C1 segment of cervical spinal cord (tissue), 14 donors: ENCODE measurements at places on chromosomes 16 and 17.
A peak's percentile ranks its signal among the peaks of the same experiment; 100 is the strongest.

- DNase-seq: no peak
These were observed 24.0 kb downstream of the GSG1L start for GRCh38 chr16:28039493-28039892.

DNA sequence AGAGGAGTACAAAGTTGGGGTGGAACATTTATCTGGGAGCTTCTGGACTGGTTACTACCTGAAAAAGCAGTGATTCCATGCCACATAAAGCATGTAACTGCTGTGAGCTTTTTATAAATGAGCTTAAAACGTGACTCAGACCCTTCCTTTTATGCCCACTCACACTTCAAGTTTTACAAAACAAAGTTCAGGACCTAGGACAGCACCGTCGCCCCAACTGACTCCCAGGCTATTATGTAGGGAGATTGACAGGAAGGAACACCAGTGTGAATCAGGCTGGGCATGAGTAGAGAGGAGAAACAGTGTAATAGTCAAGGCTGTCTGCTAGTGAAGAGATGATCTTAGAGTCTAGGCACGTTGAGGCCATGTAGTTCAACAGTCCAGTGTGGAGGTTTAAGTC is 91.6 kb upstream of the DNAH9 start:
- no peak for DNase-seq

GRCh38 chr16:72739577-72739976 is 308.4 kb downstream of the ZFHX3 start:
- no peak for DNase-seq

DNA sequence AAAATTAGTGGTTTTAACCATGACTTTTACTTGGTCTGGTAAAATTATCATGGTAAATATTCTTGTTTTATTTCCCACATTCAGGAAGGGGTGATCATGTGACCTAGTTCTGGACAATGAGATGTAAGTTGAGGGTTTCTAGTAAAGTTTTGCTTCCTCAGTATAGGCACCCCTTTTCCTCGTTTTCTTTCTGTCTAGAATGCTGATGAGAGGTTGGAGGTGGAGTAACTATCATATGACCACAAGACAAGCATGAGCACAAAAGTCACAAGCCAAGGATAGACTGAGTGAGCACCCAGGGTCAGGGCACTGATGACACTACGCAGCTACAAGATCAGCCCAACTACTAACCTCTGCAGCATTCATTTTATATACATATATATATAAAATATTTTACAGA is 53.9 kb downstream of the MYO1D start:
- no peak for DNase-seq

- DNase-seq: no peak
These were observed 123.5 kb upstream of the CACNG5 start for GRCh38 chr17:66711401-66711800.

- no peak for DNase-seq
These were observed 4.0 kb downstream of the NUPR1 start for GRCh38 chr16:28534542-28535373.

DNA sequence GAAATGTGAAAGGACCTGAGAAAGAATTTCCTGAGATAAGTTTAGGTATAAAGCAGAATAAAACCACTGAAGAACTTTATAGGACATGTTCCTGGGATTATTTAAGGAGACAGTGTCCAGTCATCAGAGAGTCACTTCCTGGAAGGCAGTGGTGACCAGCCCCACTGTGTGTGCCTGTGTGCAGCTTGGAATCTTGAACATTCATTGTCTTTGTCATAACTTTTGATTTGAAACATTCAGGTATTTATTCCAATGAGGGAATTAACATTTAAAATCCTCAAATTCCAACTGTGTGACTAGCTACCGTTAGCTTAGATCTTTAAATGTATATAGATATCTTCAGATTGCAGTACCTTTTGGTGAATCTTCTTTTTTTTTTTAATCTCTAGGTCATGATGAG is 61.7 kb upstream of the MRC2 start:
- no peak for DNase-seq

- no peak for DNase-seq
These were observed 2.8 kb upstream of the PMFBP1 start for GRCh38 chr16:72174726-72175125.

- no peak for DNase-seq
These were observed 14.1 kb downstream of the SPG7 start for GRCh38 chr16:89522287-89522686.

DNA sequence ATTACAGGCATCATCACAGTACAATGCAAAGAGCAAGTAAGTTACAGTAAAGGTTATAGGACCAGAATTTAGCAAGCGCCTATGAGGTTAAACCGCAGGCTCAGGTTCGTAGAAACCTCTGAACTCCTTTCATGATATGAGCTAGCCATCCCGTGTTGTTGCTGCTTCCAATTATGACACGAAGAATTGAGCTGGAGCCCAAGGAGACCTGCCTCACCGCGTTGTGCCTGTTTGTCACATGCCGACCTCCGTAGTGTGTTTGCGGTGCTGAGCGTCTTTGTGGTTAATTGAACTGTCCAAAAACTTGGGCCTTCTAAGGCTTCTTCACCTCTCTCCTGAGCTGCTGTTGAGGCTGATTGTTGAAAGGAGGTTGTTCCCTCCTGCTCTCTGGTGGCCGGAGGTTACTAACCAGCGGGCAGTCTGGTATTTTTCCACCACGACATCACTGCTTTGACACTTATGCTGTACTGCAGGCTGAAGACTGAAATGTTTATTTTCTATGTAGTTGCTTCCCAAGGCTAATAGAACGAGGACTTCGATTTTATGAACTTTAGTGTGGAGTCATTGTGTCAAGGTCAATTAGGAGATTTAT is 67.5 kb downstream of the SEC14L1 start:
- DNase-seq: no peak

DNA sequence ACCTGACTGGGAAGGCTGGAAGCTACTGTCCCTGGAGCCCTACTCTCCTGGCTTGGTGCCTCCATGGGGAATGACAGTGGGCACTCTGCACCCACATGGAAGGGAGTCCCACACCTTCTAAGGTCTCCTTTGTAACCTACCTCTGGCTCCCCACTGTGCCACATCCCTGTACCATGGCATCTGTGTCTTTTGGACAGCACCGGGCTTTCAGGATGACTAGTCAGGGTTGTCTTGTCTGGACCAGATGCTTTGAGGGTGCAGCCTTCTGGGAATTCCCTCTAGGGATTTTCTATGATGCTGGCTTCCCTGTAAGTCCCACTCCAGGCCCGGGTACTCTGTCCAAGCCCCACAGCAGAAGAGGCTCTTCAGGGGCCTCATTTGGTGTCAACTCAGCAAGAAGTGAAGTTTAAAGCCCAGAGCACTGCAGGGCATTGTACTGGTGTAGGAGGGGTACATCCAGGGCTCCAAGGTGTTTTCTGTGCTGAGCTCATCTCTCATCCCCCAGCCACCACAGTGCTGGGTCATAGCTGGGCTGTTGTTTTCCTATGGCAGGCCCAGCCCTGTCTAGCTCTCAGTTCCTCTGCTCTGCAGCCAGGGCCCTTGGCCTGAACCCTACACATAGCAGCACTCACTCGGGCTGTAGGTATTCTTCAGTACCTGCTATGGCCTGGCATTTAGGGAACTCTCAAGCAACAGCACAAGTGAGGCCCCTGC is 255.3 kb downstream of the CPPED1 start:
- no peak for DNase-seq

- DNase-seq: no peak
These were observed 10.4 kb downstream of the LLGL1 start for GRCh38 chr17:18235743-18236256.

DNA sequence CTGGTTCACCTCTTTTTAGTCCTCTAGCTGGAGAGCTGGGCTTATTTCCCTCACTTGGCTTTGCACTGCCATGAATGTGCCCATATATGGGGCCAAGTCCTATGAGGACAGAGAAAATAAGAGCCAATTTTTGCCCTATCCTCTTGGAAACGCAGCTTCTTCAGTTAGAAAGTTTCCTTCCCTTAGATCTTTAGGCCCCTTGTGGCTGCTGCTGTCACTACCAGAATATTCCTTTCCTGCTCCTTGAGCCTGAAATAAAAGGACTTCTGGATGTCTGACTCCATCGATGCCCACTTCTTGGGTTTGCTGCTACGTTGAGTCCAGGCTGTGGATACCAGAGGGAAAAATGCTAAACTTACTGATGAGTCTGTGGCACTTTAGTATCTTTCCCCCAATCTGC is 487.1 kb downstream of the GRIN2A start:
- DNase-seq: no peak

DNA sequence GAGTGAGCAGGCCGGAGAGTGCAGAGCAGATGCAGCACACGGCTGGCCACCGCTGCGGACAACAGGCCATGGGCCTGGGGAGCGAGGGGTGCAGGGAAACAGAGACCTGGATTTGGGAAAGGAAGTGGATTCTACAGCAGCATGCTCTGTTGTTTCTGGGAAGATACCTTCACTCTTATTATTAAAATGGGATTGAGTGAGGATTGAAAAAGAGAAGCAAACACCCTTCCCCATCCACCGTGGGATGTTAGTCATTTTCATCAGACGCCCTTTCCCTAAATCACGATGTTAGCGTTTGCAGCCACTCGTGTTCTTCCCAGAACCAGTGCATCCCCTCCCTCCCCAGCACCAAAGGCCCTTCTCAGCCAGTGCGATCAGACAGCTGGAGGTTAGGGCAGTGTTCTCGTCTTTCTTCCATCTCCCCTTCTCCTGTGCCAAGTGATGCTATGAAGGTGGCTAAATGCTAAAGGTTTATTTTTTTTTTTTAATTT is 196.5 kb upstream of the CHMP6 start:
- no peak for DNase-seq

DNA sequence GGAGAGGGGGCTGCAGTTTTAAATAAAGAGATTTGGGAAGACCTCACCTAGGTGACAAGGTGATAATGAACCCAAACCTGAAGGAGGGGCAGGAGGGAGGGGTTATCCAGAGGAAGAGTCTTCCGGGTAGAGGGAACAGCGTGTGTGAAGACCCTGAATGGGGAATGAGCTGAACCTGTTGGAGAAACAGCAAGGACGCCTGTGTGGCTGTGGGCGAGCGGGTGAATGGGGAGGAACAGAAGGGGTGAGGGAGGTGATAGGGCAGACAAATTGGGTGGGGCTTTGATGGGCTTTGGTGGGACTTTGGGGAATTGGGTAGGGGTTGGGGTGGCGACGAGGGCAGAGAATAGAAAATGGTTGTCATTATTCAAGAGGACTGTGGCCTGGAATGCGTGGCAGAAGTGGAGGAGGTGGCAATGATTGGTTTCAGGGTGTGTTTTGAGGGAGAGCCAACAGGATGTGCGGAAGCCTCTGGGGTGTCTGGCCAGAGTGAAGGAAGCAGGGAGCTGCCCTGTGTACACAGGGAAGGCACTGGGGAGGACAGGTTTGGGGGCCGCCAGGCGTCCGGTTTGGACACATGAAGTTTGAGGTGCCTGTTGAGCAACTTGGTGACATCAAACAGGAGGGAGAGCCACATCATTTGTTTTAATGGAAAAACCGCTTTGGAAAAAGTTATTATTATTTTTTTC is 48.7 kb downstream of the NKD1 start:
- DNase-seq: no peak

DNA sequence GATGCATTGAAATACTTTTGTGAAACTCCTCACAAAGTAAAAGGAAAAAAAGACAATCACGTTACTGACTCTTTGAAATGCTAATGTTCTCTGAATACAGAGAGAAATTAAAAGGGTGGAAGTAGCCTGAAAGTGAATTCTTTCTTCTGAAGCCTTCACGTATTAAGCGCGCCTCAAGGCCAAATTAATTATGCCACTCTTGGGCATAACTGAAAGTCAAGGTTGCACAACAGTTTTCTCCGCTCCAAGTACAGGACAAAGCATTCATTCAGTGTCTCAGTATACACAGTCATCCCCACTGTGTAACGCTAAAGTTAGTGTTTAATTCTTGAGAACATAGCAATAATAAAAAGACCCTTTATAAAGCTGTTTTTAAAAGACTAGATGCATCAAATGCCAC is 21.5 kb downstream of the PARN start:
- no peak for DNase-seq

- DNase-seq: no peak
These were observed 12.3 kb downstream of the ALOXE3 start for GRCh38 chr17:8105957-8106398.

GRCh38 chr17:64154313-64154695 is 24.4 kb upstream of the ERN1 start:
- DNase-seq: no peak

- no peak for DNase-seq
These were observed 76.9 kb downstream of the CYB561 start for GRCh38 chr17:63369233-63369632.

DNA sequence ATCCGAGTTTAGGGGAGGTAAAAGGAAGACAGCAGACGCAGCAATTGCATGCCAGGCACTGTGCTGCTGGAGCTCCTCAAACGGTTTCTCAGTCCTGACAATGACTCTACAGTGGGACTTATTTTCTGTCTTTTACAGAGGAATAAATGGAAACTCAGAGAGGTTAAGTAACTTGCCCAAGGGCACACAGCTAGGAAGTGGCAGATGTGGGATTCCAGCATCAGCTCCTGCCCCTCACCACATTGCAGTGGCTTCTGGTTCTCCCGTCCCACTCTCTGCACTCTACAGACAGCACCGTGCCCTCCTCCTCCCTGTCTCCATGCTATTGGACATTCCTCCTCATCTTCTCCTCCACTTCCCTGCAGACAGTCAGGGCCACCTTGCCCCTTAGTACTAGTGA is 74.2 kb upstream of the KSR1 start:
- DNase-seq: no peak

DNA sequence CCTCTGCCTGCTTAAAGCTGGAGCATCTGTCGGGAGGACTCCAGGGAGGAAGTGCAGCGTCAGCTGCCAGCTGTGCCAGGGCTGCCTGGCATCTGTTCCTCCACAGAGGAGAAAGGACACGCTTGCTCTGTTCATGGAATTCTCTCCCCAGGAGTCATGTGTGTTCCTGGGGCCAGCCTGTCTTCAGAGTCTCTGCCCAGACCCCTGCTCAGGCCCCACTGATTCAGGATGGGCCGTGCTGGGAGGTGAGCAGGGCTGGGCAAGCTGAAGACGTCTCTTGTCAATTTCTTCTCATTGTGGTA is 24.2 kb downstream of the CRISPLD2 start:
- DNase-seq: no peak

DNA sequence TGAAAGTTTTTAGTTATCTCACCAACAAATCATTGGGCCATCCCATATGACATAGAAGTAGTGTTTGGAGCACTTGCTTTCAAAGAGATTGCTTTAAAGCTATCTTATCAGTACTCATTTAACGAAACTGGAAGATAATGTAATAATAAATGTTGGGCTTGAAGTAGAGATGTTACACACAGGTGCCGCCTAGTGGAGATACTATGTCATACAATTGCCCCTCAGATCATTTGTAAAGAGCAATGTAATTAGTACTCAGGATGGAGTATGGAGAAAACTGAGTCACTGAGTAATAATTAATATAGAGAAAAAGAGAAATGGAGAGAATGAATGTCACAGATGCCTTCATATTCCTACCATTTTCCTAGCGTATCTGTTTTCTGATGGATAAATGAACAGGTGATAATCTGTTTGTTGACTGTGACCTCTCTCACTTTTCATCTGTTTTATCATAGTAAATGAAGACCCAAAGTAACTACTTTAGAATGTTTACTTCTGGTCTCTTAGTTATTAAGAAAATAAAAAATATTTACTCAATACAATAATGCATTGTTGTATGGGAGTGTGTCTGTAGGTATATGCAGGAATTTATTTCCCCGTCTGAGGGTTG is 80.4 kb downstream of the EFCAB5 start:
- DNase-seq: peak; percentile 2
